Stimulated activated CD4-positive, alpha-beta T cell treated with anti-CD3 and anti-CD28 coated beads, TNF-alpha, amount 100 ng/mL, for 24 hours (primary cell): ENCODE measurements at places on chromosomes 6 and 20.

GRCh38 chr6:57315111-57315510 lies 2.3 kb upstream of the PRIM2 start:
- no peak for DNase-seq

GRCh38 chr20:49885558-49886332 lies 29.6 kb downstream of the SPATA2 start:
- no peak for DNase-seq

DNA sequence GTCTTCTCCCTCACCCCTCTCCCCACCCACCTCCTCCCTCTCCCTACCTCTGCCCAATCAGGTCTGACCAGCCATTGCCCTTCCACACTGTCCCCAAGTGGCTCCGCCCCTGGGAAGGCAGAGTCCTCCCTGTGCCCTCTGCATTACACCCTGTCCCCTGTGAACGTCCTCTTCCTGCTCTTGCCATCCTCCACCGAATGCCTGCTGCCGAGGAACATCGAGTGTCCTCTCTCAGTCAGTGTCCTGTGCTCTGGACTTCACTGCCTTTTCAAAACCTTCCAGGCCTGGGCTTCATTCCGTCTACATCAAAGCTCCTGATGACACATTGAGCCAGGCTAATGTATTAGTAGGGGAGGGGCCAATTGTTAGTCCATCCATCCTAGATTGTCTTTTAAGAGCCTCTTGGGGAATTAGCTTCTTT lies 3.3 kb upstream of the PACSIN1 start:
- no peak for DNase-seq

DNA sequence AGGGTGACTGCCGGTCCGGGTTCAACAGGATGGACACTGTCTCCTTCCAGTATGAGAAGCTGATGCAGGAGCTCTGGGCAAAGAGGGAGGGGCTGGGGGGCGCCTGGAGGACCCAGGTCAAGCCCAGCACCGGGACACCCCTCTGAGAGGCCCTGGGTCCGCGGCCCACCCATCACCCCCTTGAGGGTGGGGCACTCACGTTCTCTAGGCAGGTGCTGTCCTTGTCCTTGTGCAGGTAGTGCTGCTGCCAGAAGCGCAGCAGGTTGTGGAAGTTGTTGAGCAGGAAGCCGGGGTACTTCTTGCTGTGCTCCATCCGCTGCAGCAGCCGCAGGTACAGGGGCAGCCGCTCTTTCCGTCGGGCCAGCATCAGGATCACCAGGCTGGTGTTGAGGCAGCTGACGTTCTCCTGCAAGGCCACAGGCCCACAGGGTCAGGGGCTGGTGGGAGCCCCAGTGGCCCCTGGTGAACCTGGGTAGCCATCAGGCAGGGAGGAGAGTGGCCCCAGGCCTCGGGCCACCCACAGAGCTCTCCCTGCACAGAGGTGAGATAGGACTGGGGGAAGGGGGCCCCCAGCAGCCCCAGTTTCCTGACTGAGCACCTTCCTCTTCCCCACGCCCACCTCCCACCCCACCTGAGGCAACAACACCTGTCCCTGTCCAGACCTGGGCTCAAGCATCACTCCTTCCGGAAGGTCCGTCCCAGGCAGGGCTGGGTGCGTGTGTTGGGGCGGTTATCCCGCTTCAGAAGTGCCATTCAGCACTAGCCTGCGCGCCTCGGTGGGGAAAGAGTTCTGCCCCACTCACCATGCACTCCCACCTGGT lies 47.8 kb downstream of the MYH7B start:
- DNase-seq = no peak

DNA sequence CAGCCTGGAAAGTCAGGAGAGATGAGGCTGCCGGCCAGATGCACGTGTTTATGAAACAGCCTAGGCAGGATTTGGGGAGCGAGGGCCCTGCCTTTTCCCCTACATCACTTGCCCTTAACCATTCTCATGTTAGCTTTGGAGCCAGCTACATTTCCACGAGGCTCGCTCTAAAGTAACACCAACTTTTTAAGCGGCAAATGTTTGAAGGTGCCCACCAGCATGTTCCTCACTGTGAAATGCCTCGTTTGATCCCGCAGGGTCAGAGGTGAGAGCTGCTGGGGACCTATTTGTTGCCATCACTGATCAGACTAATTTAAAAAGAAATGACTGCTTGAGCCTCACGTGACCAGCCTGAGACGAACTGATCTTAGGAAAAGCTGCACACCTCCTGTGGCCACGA lies 51.6 kb upstream of the DACT2 start:
- DNase-seq = no peak

DNA sequence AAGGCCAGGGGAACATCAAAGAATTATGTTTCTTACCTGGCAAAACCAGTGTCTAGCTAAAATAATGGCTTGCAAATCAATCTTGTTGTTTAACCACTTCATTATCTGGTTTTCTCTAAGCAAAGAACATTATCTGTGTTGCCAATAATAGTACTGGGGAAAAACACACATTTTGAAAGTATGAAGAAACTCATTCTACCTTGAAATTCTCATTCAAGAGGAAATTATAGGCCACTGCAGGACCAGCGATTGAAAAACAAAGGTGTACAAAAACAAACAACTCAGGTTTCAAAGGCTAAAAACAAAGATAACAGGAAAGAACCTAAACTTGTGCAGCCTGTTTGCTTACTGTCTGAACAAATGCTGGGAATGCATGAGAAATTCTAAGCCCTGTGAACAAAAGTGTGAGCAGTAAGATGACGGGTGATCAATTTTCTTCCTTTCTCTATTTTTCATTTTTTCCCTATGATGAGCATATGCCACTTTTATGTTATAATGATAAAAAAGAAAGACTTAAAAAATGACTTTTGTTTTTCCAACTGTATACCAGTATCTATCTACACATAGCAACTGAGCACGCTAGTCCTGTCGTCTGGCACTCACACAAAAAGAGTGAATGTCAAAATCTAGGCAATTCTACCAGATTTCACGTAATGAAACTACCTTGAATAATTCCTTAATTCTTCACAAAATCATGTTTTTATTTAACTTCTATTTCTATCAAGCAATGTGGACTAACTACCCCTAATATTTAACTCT lies 117.9 kb downstream of the SGK1 start:
- DNase-seq = no peak

DNA sequence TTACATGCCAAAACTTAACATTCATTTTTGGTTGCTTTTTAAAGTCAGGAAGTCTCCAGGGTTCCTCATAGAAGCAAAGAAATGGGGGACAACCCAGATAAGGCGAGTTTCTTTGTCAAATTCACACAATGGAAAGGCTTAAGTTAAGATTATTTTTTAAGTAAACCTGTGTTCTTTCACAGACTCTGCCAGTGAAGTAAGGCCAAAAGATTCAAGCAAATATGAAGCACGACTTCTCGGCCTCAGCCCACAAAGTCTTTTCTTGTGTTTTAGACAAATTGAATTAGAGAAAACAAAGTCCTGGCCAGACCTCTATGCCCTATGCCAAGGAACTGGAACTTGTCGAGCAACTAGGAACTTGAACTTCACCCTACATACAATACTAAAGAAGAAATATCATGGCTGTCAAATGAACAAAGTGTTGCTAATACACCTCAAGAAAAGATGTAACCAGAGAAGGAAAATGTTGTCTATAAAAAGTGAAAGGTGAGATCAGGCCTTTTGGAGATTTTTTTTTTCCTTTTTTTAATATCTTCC lies 540.0 kb upstream of the JARID2 start:
- no peak for DNase-seq

DNA sequence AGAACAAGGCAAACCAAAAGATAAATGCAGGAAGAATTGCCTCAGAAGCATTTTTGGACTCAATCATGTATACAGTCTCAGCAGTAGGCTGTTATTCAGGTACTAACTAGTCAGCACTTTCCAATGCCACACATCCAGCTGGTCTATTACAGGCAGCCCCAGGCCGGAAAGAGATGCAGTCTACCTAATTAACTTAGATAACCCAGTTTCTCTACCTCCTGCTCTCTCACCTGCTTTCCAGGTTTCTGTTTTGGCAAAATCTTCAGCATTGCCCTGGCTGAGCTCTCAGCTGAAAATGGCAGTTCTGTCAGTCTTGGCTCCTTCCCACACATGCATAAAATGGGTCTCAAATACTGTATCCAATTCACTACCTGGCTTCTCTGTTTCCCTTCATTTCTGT lies 101.3 kb upstream of the UFL1 start:
- no peak for DNase-seq

DNA sequence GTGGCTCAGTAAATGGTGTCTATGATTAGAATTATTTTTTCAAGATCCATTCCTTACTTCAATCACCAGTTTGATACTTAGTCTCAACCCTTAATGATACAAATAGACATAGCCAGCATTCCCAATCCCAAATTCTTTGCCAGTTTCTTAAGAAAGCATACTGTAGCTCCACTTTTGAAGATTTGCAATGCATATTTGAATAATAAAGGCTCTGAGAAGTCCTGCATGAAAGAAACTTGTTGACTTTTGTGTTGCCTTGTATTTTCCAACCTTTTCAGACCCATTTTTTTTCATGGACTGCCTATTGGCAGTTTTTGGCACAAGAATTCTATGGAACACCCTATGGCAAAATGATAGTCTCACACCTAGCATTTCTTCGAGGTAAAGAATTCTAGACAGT lies 215.6 kb upstream of the CHD6 start:
- DNase-seq = no peak

GRCh38 chr6:147137986-147138385 lies 66.2 kb upstream of the STXBP5 start:
- no peak for DNase-seq

- DNase-seq = no peak
Observed at GRCh38 chr6:107506145-107506544, 16.2 kb downstream of the SOBP start.

GRCh38 chr20:52783769-52784168 lies 188.4 kb upstream of the TSHZ2 start:
- DNase-seq = no peak

- DNase-seq = no peak
Observed at GRCh38 chr6:150894935-150895552, 29.5 kb downstream of the MTHFD1L start.

GRCh38 chr20:52217689-52218395 lies 26.3 kb upstream of the ZFP64 start:
- DNase-seq = no peak

GRCh38 chr6:5220443-5220842 lies 40.3 kb downstream of the LYRM4 start:
- no peak for DNase-seq

DNA sequence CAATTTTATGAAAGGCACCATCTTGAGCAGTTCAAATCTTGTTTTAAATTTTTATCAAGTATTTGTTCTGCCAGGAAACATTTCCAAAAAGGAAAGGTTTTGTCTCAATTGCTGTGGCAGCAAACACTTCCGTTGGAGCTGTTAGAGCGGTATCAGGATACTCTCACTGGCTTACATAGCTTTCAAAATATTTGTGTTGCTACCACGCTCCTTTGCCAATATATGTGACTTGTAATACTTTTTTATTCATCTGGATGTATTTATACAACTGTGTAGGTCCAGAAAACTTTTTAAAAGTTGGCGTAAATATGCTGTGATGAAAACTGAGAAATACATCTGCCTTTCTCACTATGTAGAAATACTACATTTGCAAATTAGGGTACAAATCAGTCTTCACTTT lies 37.8 kb upstream of the NHSL1 start:
- no peak for DNase-seq

GRCh38 chr6:127190552-127190951 lies 72.1 kb downstream of the RSPO3 start:
- DNase-seq = no peak

DNA sequence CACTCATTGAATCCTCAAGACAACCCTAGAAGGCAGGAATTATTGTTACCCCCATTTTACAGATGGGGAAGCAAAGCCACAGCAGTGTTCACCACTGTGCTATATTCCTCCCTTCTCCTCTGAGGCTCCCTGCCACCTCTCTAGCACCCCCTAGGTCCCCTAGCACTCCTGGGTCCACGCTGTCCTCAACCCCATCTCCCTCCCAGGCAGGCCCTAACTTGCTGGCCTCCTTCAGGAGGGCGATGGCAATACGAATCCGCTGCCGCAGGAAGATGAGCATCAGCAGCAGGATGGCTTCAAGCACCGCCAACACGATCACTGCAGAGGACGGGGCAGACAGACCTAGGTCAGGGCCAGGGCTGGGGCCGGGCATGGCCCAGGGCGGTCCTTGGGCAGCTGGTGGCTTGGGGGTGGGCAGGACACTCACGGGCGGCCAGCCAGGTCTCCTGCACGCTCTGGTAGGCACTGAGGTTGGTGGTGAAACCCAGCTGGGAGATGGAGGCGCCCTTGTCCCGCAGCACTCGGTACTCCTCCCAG lies 7.8 kb upstream of the NEU1 start:
- no peak for DNase-seq
